ENCODE measurements at places on chromosomes 1 and 21. TPM values are rescaled to one million over a fixed set of nuclear protein-coding genes. Genes with fewer than 3 reads are reported as not detected.

The S100A1 gene
- 12.6 TPM for total RNA-seq

The C1orf185 gene
- total RNA-seq, result not detected

The FOXO6 gene
- not detected for total RNA-seq

The KRTAP7-1 gene
- not detected for total RNA-seq

The C1QC gene
- 491 TPM for total RNA-seq

The EFNA3 gene
- 0.58 TPM for total RNA-seq

The LEFTY1 gene
- not detected for total RNA-seq

The RGL1 gene
- 80.8 TPM for total RNA-seq

The REG4 gene
- total RNA-seq, result 0.26 TPM

The PTPRF gene
- total RNA-seq, result 270 TPM

The SLC25A34 gene
- 2.2 TPM for total RNA-seq

The CD84 gene
- 17.1 TPM for total RNA-seq

The KCTD3 gene
- total RNA-seq, result 40.3 TPM

The FCER1A gene
- total RNA-seq, result 0.80 TPM

The INSRR gene
- total RNA-seq, result 0.10 TPM

The DNAJC16 gene
- 19.8 TPM for total RNA-seq

The SLC1A7 gene
- 0.42 TPM for total RNA-seq

The CFAP57 gene
- total RNA-seq, result 0.19 TPM

The RGS5 gene
- total RNA-seq, result 60.4 TPM

The TRAPPC10 gene
- 44.4 TPM for total RNA-seq

The PPM1J gene
- 0.61 TPM for total RNA-seq

The PI4KB gene
- total RNA-seq, result 84.4 TPM

The CDC7 gene
- 2.4 TPM for total RNA-seq

The CEP104 gene
- total RNA-seq, result 45.0 TPM

The CELA3A gene
- 4.1 TPM for total RNA-seq

The ATP1A4 gene
- total RNA-seq, result 0.39 TPM

The ANGPTL3 gene
- total RNA-seq, result not detected

The ZNF124 gene
- 17.7 TPM for total RNA-seq

The SMYD2 gene
- 34.4 TPM for total RNA-seq

The LAD1 gene
- total RNA-seq, result 0.51 TPM

The RNU1-1 gene
- total RNA-seq, result 6,165 TPM

The LIPI gene
- total RNA-seq, result not detected

The TBX15 gene
- total RNA-seq, result 10.4 TPM

The SPATA46 gene
- total RNA-seq, result not detected

The PTPN22 gene
- 3.7 TPM for total RNA-seq

The ZMYND12 gene
- total RNA-seq, result 1.3 TPM

The NBL1 gene
- 126 TPM for total RNA-seq

The ADAMTSL4 gene
- total RNA-seq, result 76.4 TPM

The PLA2G5 gene
- 5.5 TPM for total RNA-seq

The CRP gene
- total RNA-seq, result not detected

The TMPRSS2 gene
- 0.61 TPM for total RNA-seq

The CCDC181 gene
- 0.58 TPM for total RNA-seq

The MYOC gene
- 6.3 TPM for total RNA-seq

The ADGRB2 gene
- 3.9 TPM for total RNA-seq

The BCL2L15 gene
- 0.87 TPM for total RNA-seq

The FCRL5 gene
- total RNA-seq, result 0.13 TPM

The ATXN7L2 gene
- total RNA-seq, result 3.0 TPM

The PTCH2 gene
- 0.93 TPM for total RNA-seq

The LCE2B gene
- not detected for total RNA-seq
